ENCODE measurements at places on chromosomes 7 and 10.

DNA sequence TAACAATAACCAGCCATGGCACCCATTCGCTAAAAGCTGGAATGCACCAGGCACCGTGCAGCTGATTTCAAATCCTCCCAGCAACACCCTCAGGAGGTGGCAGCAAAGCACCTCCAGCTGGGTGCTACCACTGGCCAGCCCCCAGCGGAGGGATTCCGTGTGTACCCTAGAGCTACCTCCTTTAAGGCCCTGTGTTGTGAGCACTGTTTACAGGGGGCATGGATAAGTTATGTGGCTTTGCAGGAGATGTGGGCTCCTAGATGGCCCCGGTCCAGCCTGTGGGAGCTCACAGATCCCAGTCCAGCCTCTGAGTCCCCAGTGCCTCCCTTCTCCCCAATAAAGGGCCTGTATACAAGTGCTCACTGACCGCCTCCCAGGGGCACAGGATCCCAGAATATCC lies 27.1 kb downstream of the TNRC18 start:
- DNase-seq, result peak; percentile 49

DNA sequence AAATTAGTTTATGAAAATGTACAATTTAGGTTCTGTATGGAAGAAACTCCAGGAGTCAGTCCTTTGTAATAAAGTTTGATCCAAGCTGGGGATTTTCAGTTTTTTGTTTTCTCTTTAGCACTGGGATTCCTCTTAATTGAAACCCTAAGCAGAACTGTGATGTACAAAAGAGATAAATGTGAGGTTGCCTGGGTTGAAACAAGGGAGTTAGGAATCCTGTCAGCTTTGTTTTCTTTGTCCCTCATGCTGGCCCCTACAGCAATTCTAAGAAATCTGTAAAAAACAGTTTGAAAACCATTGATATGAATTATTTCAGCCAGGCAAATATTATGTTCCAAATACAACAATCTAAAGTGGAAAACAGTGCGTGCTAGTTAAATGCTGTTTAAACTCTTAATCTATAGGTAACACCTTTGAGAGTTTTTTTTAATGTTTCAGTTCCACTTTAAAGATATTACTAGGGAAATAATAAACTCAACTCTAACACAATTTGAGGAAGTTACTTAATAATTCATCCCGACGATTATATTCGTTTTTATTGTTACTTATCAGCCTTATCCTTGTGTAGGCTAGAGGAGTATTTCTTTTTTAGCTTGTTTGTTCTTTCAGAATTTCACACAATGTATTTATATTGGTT lies 65.3 kb downstream of the SGCE start:
- DNase-seq, result no peak

- DNase-seq, result peak; percentile 69
Measured at GRCh38 chr10:126373147-126373546, 15.1 kb downstream of the ADAM12 start.

DNA sequence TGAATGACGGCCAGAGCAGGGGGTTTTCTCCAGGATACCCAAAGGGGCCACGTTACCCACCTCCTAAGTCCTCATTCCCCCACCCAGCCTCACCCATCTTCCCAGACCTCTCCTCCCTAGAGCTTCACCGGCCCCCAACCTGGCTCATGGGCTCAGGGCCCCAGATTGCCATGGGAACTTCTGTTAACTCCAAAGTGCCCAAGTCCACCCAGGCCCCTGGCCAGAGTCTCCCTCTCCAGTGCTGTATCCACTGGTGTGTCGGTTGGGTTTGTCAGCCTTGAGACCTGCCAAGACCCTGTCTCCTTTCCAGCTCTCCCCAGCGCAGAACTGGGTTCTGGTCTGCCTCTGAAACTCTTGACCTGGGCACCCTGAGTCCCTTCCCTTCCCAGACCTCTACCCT lies 37.1 kb upstream of the ZMIZ2 start:
- DNase-seq, result no peak

DNA sequence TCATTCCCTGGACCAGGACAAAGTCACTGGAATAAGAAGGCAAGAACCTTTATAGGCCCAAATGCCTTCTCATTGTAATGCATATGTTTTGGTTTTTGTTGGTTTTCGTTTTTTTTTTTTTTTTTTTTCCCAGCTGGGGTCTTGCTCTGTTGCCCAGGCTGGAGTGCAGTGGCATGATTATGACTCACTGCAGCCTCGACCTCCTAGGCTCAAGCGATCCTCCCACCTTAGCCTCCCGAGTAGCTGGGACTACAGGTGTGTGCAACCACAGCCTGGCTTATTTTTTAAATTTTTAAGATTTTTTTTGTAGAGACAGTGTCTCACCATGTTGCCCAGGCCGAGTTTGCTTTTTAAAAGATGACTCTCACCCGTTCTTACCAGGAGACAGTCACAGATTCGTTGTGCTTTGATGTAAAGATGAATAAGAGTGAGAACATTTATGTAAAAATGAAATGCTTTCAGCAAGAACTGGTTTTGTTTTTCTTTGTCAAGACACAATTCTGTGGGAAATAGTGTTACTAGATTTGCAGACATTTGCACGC lies 7.6 kb downstream of the IQCE start:
- DNase-seq, result no peak

DNA sequence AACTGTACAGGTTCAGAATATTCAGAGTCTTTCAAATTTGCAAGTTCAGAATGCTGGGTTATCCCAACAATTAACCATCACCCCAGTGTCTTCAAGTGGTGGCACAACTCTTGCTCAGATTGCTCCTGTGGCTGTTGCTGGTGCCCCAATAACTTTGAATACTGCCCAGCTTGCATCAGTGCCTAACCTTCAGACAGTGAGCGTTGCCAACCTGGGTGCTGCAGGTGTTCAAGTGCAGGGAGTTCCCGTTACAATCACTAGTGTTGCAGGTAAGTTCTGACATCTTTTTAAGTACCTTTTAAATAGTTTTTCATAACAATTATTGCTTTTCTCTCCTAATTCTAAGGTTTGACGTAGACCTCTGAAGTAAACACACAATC lies 2.7 kb downstream of the SP4 start:
- no peak for DNase-seq

DNA sequence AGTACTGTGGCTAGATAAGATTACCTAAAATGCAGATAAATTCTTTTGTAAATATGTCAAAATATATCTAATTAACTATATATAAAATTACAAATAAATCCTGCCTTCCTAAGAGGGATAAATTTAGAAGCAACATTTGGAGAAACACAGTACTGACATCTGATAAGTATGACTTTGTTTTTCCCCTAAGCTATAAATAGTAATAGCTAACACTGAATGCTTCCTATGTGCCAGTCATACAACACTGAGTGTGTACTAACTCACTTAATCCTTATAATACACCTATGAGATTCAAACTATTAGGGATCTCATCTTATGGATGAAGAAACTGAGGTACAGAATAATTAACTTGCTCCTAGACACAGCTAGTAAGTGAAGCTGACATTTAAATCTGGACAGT lies 733.4 kb downstream of the MAGI2 start:
- DNase-seq, result no peak

GRCh38 chr10:110568055-110568735 lies 700 bp downstream of the SMC3 start:
- DNase-seq, result peak; percentile 61

GRCh38 chr7:50648570-50649169 lies 83.5 kb upstream of the DDC start:
- no peak for DNase-seq

DNA sequence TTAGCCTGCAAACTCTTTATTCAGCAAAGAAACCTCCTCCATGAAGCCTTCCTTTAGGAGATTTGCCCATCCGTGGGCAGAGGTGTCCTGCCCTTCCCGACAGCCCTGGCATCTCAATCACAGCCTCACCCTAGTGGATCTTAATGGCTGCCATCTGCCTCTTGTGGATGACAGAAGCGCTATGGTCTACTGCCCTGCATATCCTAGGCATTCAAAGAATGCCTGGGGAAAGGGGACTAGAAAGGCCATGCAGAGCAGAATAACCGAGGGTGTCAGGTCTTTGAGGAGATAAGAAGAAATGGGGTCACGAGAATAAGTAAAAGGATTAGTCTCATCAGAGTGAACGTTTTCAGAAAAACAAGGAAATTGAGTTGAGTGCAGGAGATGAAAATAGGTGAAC lies 57.7 kb upstream of the SPOCK2 start:
- DNase-seq, result peak; percentile 2

GRCh38 chr10:95784279-95784913 lies 28.4 kb downstream of the ENTPD1 start:
- DNase-seq, result peak; percentile 16

DNA sequence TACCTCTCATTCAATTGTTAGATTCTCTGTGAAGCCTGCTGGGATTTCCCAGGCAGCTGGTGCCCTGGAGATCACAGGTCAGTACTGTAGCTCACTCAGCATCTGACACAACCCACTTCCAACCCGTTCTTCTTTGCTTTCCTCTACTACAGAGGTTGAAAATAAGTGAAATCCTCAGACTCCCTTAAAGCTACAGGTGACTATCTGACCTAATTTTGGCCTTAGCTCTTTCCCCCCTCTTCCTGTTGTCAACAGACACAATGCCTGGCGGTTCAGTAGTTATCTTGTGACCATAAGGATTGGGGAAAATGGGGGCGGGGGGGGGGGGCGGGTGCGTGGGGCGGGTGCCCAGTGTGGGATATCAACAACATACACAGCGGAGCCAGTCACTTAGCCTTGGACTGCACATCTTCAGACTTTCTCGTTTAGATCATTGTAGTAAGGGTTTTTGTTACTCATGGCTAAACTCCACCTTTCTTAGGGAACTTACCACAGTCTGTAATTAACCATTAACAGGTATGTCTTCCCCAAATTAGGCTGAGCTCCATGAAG lies 37.8 kb downstream of the MTPN start:
- no peak for DNase-seq

DNA sequence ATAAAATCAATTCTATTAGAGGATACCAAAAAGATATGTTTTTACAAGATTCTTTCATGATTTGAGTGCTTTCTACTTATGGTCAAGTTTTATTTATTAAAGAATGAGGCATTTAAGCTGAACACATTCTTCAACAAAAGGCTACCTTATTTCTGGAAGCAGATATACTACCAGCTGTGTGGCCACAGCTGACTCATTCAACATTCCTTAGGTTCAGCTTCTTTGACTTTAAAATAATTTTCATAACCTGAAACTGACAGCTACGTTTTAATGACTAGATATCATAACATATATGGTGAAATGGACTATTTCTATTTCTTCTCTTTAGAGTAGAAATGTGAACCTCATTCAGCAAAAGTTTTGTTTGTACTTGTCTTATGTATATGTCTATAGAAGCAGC lies 414.2 kb upstream of the SEMA3C start:
- DNase-seq, result no peak

- DNase-seq, result no peak
Measured at GRCh38 chr7:137753948-137754851, 92.6 kb downstream of the DGKI start.

DNA sequence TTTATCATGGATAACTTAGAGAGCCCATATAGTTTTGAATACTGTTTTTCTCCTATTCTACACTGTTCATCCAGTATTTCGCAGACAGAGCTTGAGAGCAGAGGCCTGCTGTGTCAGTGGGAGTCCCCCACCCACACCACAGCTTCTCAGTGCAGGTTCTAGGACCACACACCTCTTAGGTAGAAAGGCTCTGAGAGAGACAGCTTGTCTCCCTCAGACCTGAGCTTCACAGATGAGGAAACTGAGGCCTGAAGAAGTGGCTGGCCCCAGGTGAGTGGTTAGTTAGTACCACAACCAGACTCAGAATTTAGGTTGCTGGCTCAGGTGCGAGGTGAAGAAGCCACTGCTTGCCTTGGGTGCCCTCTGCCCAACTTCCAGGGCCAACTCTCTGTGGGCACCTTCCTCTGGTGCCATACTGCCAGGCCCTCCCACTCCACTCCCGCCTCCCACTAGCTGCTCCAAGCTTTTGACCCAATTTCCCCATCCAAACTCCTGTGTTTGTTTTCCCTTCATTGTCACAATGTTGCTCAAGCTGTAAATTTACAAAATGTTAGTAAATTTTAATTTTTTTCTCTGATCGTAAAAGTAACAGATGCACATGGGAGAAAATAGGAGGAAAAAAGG lies 7.6 kb upstream of the HILPDA start:
- DNase-seq, result no peak

DNA sequence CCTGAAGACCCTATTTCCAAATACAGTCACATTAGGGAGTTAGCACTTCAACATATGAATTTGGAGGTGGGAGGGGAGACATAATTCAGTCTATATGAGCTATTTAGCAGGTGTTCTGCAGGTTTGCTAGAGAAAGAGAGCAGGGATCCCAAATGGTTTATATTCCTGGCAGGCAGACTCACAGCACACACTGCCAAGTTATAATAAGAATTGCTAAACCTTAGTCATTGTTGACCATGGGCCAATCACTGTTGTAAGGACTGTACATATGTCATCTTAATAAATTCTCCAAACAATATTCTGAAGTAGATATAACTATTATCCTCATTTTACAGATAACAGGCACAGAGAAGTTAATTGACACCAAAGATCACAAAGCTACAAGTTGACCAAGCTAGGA lies 1.5 kb upstream of the CCDC3 start:
- DNase-seq, result no peak

All from NCI-H82 (cell line).